ENCODE measurements at places on chromosomes 7 and 10. TPM values are rescaled to one million over a fixed set of nuclear protein-coding genes. Genes with fewer than 3 reads are reported as not detected.

Gene EMX2
- not detected for total RNA-seq

Gene EBLN1
- not detected for total RNA-seq

Gene MACC1
- total RNA-seq = 0.06 TPM

Gene ZNF862
- 10.0 TPM for total RNA-seq

Gene CUZD1
- 0.13 TPM for total RNA-seq

Gene CPXM2
- total RNA-seq = 99.2 TPM

Gene VPS26A
- 35.2 TPM for total RNA-seq

Gene HIPK2
- total RNA-seq = 8.6 TPM

Gene AKR1C4
- total RNA-seq = not detected

Gene CRHR2
- not detected for total RNA-seq

Gene HPSE2
- total RNA-seq = not detected

All from aortic smooth muscle cell (primary cell).